Liver (tissue), 10 donors: ENCODE measurements at places on chromosomes 13 and 19. TPM values are rescaled to one million over a fixed set of nuclear protein-coding genes. Genes with fewer than 3 reads are reported as not detected.
A peak's percentile ranks its signal among the peaks of the same experiment; 100 is the strongest.

- DNase-seq = no peak
Measured at GRCh38 chr13:111281751-111282311, 38.6 kb upstream of the TEX29 start.

DNA sequence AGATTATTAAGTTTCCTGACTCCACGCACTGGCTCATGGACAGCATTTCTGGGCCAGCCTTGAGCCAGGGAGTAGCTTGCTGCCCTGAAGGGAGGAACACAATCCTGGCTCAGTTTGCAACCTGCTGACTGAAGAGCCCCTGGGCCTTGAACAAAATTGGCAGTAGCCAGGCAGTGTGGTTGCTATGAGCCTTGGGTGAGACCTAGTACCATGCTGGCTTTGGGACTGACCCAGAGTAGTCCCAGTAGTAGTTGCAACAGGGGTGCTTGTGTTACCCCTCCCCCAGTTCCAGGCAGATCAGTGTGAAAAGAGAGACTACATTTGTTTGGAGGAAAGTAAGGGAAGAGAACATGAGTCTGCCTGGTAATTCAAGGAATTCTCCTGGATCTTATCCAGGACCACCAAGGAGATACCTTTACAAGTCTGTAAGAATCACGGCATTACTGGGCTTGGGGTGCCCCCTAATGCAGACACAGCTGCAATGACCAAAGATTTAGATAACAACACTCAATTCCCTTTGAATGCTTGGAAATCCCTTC lies 22.0 kb downstream of the ITGBL1 start:
- no peak for DNase-seq

Gene JSRP1
- 0.25 TPM for total RNA-seq

DNA sequence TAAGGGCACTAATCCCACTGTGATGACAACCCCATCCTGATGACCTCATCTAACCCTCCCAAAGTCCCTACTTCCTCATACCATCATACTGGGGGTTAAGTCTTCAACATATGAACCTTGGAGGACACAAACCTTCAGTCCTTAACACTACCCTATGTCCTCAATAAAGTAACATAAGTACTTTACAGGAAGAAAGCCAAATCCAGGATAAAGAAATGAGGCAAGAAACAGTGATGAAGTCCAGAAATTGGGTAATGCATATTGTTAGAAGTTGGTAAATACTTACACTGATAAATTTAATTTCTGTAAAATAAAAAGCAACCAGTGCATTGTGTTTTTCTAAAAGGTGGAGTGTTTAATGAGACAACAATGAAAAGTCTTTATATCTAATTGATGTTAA lies 284.8 kb upstream of the SOX21 start:
- no peak for DNase-seq

DNA sequence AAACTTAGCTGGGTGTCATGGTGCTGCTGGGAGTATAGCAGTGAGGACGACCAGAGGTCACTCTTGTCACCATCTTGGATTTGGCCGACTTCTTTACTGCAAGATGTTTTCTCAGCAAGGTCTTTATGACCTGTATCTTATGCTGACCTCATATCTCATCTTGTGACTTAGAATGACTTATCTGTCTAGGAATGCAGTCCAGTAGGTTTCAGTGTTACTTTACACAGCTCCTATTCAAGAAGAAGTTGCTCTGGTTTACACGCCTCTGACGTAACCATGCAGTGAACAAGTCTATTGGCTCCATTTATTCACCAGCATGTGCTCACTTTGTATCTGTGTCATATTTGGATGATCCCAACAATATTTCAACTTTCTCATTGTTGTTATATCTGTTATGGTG lies 26.7 kb downstream of the ZNF850 start:
- DNase-seq = no peak

DNA sequence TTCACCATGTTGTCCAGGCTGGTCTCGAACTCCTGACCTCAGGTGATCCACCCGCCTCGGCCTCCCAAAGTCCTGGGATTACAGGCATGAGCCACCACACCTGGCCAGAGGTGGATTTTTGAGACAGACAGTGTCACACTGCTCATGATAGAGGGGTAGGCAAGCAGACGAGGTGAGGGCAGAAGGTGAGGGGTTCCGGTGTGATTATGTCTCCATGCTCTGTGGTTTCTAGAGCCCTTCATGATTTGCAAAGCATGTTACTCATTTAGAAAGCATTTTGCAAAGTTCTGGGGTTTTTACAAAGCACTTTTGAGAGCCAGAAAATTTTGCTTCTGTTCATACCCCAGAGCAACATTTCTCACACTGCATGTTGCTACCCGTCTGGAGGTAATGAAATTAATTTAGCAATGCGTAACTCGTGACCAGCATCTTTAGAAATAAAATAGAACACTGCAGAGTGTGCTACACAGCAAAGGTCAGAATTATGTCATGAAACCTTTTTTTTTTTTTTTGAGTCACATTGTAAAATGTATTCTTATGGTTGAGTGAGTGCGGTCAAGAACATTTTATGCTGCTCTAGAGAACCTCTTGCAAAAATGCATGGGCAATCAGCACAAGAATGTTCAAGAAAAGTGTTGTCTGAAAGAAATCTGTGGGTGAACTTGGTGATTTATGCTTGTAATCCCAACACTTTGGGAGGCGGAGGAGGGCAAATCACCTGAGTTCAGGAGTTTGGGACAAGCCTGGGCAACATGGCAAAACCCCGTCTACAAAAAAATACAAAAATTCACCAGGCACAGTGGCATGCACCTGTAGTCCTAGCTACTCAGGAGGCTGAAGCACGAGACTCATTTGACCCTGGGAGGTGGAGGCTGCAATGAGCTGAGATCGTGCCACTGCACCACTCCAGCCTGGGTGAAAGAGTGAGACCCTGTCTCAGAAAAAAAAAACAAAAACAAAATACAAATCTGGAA lies 58.0 kb downstream of the MAP4K1 start:
- no peak for DNase-seq

- no peak for DNase-seq
Measured at GRCh38 chr13:47484548-47484947, 516.5 kb downstream of the SUCLA2 start.

DNA sequence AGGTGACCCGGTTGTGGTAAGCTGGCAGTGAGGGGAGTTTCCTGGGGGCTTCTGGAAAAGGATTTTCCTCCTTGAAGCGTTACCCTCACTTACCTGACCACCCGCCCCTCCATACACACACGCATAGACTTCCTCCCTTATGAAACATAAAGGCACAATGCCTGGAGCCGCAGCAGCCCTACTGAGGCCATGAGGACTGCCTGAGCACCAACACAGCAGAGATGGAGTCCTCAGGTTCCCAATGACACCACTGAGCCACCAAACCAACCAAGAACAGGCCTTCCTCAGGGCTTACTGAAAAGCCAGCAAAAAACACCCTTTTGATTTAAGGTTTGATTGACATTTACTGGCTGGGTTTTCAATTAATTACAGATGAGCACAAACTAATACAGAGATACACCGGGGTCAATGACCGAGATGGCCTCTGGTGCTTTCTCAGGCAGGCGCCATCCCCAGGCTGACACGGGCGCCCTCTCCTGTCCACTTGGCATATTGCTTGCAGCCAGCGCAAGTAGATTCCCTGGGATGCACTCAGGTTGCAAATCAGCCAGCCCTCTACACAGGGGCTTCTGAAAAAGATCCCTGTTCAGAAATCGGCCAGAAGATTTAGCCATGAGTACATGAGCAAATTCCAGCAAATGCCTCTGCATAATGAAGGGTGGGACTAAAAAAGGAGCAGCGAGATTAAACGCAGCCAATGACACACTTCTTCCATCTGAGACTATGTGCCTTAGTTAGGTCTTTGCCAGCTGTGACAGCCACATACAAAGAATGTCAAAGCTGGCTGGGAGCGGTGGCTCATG lies 14.8 kb downstream of the OPA3 start:
- peak; percentile 77 for DNase-seq

DNA sequence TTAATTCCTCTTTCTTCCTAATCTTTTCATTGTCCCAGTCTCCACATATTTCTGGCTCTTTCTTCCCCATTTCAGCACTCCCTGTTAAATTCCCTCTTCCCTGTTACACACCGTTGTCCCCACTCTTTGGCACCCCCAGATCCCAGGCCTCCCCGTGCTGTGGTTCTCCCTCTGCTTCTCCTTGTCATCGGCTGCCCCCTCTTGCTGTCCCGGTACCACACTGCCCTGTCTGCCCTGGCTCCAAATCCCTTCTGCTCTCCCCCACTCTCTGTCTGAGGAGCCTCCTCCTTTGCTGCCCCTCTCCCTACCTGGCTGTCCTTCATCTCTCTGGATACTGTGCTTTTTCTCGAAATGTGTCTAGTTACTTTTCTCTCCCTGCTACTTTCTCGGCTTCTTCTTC lies 983 bp downstream of the ZNF415 start:
- no peak for DNase-seq

Gene HCN2
- 0.05 TPM for total RNA-seq

DNA sequence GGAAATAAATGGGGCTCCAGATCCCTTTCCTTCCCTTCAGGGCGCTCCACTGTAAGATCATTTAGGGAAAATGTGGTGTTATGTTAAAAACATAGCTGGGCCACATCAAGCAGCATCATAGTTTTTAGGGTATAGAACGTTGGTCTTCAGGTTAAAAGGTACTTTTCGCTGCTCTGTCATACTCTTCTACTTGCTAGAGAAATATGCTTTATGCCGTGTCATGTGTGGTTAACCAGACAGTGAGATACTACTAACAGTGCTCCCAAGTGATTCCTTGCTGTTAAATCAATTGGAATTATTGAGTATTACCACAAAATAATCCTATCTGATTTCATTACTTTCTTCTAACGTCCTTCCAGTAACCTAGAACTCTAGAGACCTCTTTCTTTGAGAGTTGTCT lies 1.1 kb upstream of the NDFIP2 start:
- no peak for DNase-seq

DNA sequence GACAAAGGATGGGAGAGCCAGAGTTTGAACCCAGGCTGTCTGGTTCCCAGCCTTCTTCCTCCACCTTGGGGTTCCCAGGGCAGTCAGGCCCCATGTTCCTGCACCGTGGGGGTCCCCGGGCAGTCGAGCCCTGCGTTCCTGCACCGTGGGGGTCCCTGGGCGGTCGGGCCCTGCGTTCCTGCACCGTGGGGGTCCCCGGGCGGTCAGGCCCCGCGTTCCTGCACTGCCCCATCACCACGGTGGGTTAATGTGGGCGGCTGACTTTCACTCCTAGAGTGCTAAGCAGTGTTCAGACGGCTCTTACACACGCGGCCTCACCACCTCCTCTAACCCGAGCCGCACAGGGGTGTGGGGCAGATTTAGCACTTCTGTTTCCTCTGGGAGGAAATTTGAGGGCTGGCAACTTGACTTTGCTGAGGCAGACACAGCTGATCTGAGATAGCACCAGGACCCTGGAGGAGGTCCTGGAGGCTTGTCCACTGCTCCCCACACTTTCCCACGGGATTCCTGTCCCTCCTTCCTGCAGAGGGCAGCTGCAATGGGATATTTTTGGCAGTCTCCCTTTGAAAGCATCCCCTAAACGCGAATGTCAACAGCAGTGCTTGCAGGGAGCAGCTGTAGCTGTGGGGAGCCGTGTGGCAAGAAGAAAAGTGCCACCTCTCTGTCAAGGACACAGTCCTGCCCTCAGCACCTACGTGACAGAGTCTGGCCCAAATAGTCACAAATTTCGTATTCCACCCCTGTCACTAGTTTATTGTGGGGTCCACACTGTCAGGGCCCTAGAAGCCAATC lies 239.4 kb downstream of the TEX29 start:
- no peak for DNase-seq

Gene BIVM
- total RNA-seq = 17.8 TPM

DNA sequence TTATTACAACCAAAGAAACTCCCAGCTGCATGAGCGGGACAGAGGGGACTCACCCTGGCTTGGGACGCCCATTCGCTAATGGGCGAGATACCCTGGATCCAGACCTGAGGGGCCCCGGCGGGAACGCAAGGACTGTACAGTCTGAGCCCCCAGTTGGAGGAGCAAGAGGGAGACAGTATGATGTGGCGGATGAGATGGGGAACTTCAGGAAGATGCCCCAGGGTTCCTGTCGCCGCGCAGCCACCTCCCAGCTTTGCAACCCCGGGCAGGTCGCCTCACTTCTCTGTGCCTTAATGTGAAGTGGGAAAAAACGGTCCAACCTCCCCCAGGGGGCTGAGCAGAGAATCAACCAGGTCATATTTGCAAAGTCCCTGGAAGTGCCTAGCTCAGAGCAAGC lies 2.5 kb downstream of the NPAS1 start:
- no peak for DNase-seq

DNA sequence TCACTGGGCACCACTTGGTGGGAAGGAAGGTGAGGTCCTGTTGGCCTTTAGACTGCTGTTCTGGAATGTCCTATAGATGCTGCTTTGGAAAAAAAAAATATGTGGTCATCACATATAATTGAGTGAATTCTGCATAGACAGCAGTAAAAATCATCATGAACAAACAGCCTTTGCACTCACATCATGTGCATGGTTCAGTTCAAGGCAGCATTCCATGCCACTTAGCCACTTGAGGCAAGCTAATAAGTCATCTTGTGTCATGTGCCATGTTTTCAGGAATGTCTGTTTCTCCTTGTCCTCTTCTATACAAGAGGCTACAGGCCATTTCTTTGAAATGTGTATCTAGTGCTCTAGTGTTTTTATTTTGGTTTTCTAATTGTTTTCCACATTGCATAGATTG lies 43.9 kb upstream of the TSC22D1 start:
- DNase-seq = no peak

Gene GRK1
- not detected for total RNA-seq

DNA sequence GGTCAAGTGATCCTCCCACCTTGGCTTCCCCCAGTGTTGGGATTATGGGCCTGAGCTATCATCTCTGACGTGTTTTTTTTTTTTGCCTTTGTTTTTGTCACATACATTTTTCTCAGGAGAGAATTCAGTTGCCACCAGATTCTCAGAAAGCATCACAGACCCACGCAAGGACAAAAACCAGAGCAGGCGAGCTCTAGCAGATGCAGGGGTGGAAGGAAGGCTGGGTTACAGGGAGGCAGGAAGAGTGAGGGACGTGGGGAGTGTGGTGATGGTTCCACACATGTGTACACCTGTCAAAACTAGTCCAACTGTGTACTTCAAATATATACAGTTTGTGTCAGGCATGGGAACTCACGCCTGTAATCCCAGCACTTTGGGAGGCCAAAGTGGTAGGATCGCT lies 4.3 kb downstream of the TMEM161A start:
- DNase-seq = no peak

- DNase-seq = peak; percentile 74
Measured at GRCh38 chr19:48644839-48645619, 958 bp downstream of the CA11 start.

- DNase-seq = no peak
Measured at GRCh38 chr19:56316728-56317127, 2.1 kb upstream of the ZSCAN5A start.

Gene YJEFN3
- 0.19 TPM for total RNA-seq

- no peak for DNase-seq
Measured at GRCh38 chr13:33089311-33089710, 73.1 kb downstream of the KL start.

- DNase-seq = no peak
Measured at GRCh38 chr13:98443329-98443728, 133.6 kb downstream of the STK24 start.

Gene TPRX2
- not detected for total RNA-seq

Gene DMAC2
- 17.1 TPM for total RNA-seq

Gene HSH2D
- total RNA-seq = 2.9 TPM

Gene RGS9BP
- total RNA-seq = 0.05 TPM

Gene CEACAM3
- total RNA-seq = 0.59 TPM
